ENCODE measurements at places on chromosomes 11 and 22.

DNA sequence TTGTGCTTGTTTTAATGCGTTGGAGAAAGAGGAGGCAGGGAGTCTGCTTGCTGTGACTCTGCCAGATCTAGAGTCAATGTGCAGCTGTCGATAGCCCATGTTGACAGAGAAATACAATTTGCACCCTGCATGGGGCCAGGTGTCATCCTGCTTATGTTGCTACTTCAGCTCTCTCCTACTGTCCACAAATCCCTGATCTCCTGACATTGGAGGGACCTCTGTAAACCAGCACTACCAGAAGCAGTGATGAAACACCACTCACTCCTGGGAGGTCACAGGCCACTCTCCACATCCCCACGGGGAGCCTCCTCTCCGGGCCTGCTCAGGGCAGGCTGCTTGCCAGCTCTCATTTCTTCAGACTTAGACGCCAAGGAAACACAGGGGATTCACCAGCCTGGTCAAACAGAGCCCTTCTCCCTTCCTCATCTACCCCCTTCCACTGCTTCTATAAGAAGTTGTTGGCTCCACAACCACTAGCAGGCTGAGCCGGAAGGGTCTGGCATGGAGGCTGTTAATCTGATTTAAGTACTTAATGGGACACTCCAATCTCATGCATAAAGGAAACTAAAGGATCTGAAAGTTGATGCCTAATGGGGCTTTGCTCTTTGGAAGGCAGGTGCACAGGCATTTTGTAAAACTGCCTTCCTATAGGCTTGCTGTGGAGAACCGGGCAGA lies 29.9 kb upstream of the CSNK2A3 start:
- DNase-seq = peak; percentile 23

DNA sequence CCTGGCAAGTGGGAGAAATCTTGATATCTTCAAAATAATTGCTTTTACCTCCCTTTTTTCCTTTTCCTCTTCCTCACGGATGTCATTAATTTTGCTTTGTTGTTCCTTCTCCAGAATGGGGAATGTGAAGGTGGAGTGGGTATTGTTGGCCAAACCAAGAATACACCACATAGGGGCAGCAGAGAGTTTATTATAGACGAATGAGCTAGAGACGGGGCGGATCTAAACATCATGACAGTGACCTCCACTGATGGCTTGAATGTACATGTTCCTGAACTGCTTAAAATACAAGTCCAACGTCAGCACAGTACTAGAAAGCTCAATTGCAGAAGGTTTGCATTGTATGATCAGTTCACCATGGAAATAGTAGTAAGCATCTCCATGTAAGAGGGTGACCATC lies 122.3 kb upstream of the SNX19 start:
- DNase-seq = no peak

GRCh38 chr22:22913989-22914388 lies 26.4 kb downstream of the IGLL5 start:
- DNase-seq = no peak

- peak; percentile 68 for DNase-seq
Measured at GRCh38 chr11:68312117-68312779, at the start of gene LRP5. Gene LRP5 (plus strand): TSS chr11:68312591. CDS start chr11:68312715, 124 bp downstream.

DNA sequence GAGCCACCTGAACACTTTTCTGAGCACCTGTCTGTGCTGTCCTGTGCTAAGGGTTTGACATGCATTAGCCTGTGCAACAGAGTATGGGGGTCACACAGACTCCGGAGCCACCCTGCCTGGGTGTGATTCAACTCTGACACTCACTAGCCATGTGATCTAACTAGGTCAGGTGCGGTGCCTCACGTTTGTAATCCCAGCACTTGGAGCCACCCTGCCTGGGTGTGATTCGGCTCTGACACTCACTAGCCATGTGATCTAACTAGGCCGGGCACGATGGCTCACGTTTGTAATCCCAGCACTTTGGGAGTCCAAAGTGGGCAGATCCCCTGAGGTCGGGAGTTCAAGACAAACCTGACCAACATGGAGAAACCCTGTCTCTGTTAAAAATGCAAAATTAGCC lies 11.4 kb downstream of the UBE2L6 start:
- DNase-seq = no peak

GRCh38 chr11:7628660-7629059 lies 44.6 kb downstream of the CYB5R2 start:
- DNase-seq = no peak

- no peak for DNase-seq
Measured at GRCh38 chr11:1669546-1670218, 27.3 kb upstream of the KRTAP5-6 start.

DNA sequence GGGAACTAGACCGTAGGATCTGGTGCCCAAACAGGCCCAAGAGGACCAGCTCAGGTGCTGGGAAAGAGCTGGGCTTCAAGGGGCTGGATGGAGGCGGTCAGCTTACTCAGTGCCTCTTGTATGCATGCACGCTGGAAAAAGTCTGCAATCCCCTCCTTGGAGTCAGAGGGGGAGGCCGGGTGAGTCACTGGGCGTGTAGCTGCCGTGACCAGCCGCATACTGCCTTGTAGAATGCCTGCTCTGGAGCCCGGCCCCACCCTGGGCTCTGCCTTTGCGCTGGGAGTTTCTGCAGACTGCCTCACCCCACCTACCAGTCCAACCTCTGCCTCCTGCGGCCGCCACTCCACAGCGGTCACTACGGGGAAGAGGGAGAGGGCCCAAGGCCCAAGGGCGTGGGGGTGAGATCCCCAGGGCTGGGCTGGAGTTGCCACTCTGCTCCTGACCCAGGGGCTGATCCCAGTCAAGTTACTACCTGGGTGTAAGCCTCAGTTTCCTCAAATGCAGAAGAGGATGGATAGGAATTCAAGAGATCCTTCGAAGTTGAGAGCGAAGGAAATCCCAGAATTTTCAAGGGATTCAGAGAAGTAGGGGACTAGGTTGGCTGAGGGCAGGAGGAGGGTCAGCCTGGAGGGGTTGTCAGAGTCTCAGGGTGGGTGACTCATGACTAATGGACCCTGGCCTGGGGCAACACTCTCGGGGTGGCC lies 4.2 kb downstream of the MRGPRF start:
- peak; percentile 100 for DNase-seq

DNA sequence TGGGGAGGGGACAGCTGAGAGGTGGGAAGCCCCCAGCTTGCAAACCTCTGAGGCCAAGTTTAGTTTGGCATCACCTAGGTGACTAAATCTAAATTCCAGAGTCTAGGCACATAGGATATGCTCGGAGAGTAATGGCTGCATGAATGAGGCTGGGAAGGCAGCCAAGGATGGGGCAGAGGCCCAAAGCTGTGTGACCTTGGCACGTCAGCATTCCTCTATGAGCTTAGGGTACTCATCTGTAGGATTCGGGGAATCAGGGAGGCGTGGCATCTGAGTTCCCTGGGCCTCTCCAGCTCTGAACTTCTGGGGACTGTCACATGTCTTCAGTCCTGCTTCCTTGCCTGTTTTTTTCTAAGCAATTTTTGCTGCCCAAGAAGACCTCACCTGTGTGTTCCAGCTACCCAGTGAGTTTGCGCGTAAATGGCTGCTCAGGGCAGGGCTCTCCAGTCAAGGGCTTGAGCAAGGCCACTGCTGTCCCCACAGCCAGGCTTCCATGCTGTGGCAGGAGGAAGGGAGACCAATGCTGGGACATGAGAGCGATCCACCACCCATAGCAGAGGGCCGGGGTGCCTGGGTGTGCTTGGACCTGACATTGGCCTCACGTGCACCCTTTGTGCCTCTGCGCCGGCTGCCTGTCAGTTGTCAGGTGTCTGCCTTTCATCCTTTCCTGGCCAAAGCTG lies 13.9 kb downstream of the DAGLA start:
- no peak for DNase-seq

DNA sequence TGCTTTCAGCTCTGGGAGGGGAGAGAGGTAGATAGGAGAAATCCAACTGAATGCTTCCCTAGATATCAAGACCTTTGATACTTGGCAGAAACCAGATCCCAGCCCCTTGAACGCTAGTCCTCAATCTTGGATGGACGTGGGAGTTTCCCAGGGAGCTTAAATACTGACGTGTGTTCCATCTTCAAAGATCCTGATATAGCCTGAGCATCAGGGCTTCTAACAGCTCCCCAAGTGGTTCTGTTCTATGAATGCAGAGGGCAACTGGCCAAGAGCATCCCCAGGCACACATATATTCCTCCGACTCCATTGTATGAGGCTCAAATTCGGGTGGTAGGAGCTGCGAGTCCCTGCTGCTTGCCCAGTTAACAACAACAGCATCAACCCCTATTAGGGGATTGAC lies 8.7 kb upstream of the ACCS start:
- no peak for DNase-seq

- peak; percentile 6 for DNase-seq
Measured at GRCh38 chr22:26367402-26368245, 61.4 kb upstream of the ASPHD2 start.

DNA sequence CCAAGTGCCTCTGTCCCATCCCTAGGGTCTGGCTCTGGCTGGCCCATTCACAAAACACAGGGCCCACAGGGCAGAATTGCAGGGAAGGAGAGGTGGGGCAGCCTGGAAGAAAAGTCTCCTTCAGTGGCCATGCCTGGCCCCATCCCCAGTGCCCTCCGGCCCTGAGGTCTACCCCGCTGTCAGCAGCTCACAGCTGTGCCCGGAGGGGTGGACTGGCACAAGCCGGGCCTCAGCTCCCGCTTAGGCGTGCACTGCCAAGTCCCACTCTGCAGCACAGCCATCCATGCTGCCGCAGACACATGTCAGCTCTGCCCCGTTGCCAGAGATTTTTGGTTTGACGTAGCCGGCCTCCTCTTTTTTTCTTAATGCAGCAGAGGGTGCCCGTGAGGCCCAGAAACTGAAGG lies 3.9 kb upstream of the SCN2B start:
- no peak for DNase-seq

- DNase-seq = no peak
Measured at GRCh38 chr22:24304062-24304675, 33.5 kb downstream of the SPECC1L start.

- no peak for DNase-seq
Measured at GRCh38 chr11:7423946-7424345, 61.4 kb upstream of the OLFML1 start.

DNA sequence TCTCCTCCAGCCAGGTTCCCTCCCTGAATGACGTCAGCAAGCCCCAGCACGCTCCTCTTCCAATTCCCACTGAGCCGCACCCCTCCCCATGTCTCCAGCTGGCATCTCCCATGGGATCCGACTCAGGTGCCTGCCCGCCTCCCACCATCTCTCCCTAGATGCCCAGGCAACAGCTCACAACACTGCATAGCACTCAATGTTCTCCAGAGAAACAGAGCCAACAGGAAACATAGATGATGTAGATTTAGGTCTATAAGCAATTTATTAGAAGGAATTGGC lies 532.3 kb downstream of the BRD1 start:
- no peak for DNase-seq

- no peak for DNase-seq
Measured at GRCh38 chr22:37157516-37158285, 8.0 kb upstream of the IL2RB start.

DNA sequence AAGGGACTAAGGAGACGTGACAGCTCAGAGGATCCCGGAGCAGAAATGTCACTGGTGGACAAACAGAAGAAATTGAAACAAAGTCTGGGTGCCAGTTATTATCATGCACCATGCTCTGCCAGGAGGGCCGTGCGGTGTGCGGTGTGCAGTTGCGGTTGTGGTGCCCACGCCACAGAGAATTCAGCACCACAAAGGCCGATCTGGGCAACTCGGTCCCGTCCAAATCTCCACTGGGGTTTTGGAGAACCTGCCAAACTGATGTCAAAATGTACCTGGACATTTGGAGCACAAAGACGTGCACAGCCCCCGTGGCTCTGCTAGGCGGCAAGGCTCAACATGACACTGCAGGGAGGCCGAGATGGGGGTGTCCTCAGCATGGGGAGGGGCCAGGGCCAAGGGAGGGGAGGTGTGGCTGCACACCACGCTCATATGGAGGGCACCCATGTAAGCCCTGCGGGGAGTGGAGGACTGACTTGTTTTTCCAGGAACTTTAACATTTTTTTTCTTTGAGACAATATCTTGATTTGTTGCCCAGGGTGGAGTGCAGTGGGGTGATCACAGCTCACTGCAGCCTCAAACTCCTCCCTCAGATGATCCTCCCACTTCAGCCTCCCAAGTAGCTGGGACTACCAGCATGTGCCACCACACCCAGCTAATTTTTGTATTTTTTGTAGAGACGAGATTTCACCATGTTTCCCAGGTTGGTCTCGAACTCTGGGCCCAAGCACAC lies 39.4 kb downstream of the GNB1L start:
- no peak for DNase-seq

DNA sequence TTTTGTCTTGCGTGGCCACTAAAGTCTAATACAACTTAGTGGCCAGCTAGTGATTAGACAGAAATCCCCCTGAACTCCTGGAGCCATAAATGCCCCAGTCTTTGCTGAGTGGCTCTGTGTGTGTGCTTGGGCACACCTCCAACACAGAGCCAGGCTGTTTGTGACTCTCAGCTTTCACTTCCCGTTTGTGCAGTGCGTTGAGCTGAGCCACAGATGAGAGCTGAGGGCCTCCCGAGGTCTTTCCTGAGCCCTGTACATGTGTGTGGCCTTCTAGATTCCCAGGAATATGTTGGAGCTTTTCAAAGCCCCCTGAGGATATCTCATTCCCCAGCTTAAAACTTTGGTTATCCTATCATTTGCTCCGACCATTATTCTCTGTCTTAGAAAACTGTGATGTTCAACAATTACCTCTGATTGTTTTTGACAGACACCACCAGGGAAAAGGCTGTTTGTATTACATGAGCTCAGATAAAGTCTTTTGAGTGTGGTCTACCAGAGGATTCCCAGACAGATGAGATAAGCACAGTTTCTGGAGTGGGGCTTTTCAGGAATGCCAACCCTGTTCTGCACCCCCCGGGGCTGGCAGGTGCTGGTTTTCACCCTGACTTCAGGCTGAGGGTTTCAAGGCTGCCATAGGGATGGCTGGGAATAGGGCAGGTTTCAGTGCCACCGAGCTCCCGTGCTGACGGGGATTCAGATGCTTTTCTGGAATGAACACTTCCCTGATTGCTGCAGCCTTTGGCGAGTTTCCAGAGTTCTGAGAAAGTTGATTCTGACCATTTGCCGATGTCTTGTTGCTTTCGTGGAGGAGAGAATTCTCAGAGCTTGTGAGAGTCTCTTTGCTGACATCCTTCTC lies 23.8 kb downstream of the IGHMBP2 start:
- DNase-seq = no peak

- peak; percentile 99 for DNase-seq
Measured at GRCh38 chr11:57474017-57474802, 13.9 kb downstream of the RTN4RL2 start.

DNA sequence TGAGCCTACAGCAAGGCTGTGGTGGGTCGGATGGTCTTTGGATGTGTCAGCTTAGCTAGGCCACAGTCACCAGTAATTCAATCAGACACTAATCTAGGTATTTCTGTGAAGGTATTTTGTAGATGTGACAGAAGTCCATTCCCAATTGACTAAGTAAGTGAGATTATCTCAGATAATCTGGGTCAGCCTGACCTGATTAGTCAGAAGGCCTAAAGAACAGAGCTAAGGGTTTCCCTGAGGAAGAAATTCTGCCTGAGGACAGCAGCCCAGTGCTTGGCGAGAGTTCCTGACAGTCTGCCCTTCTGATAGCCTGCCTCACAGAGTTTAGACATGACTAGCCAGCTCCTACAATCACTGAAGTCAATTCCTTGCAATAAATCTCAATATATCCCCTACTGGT lies 28.7 kb downstream of the GUCD1 start:
- DNase-seq = no peak

- no peak for DNase-seq
Measured at GRCh38 chr11:87775036-87775435, 400.2 kb downstream of the RAB38 start.

- no peak for DNase-seq
Measured at GRCh38 chr22:40147388-40148176, 30.1 kb upstream of the TNRC6B start.

- peak; percentile 92 for DNase-seq
Measured at GRCh38 chr11:8810540-8811301, 100.3 kb upstream of the AKIP1 start.

- no peak for DNase-seq
Measured at GRCh38 chr11:9462806-9463537, 2.2 kb downstream of the ZNF143 start.
